ENCODE measurements at places on chromosomes 6 and 20.
A peak's percentile ranks its signal among the peaks of the same experiment; 100 is the strongest.

- no peak for DNase-seq
These were observed 17.5 kb downstream of the RIN2 start for GRCh38 chr20:19775353-19776253.

GRCh38 chr6:11277275-11278206 lies 45.1 kb upstream of the NEDD9 start:
- peak; percentile 87 for DNase-seq

DNA sequence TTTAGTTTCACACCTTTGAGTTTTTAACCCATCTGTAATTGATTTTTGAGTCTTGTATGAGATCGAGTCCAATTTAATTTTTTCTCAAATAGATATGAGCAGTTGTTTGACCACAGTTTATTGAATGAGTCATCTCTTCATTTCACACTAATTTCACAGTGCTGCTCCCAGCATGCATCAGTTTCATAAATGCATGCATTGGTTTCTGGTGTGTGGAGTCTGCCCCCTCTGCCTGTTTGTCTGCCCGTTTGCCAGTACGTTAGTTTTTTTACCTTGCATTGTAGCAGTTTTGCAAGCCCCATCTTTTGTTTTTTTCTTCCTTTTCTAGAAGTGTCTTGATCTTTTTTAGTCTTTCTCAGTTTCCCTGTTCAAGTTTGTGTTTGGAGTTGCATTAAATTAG lies 11.9 kb downstream of the SLX4IP start:
- no peak for DNase-seq

GRCh38 chr6:165110860-165111259 lies 198.5 kb downstream of the C6orf118 start:
- no peak for DNase-seq

DNA sequence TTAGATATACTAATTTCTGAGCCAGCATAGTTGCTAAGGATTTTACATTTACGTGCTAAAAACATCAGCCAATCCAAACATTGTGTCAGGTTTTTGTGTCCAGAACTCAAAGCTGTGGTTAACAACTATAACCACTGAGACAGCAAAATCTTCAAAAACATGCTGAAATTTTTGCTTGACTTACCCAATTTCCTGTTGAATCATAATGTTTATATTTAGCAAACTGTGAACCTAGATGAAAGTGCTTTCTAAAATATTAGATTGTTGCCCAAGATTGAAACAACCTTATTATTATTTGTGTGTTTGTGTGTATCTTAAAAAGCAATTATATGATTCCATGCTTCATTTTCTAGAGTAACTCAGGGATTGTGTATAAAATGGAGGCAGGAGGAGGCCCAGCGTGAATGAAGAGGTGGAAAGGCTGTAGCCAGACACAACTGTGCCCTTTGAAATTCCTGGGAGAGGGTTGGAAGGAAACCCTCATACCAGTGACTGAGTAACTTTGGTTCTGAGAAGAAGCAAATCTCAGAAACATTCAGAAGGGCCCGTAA lies 48.0 kb downstream of the ARMC2 start:
- no peak for DNase-seq

DNA sequence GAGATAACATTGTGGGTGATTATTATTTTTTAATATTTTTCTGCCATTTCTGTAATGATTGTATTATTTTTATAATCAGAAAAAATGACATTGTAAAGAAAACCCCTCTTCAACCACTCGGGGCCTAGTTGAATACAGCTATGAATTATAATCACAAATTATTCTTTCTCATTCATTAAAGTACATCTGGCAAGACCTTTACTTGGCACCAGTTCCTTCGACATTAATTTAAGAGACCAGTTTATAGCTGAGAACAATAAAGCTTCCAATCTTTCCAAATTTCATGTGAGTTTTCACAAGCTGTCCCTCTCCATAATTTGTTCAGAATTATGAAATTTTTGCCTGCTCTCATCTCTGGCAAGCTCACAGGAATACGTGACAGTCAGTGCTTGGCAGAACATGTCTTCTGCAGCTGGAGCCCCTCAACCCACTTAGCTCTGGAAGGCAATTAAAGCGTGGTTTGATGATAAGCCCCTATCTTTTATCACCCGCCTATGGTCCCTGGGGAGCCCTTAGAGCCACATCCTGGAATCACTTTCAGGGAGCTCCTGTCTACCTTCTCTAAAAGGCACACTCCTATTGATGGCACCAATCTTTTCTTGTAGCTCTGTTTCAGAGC lies 237.2 kb upstream of the PRND start:
- no peak for DNase-seq

Data from kidney epithelial cell (primary cell).